ENCODE measurements at places on chromosomes 5 and 9.

GRCh38 chr5:81572201-81572600, 178.3 kb upstream of the ACOT12 start:
- DNase-seq = no peak

- DNase-seq = no peak
These were observed 138.8 kb downstream of the KDM4C start for GRCh38 chr9:6896562-6896961.

DNA sequence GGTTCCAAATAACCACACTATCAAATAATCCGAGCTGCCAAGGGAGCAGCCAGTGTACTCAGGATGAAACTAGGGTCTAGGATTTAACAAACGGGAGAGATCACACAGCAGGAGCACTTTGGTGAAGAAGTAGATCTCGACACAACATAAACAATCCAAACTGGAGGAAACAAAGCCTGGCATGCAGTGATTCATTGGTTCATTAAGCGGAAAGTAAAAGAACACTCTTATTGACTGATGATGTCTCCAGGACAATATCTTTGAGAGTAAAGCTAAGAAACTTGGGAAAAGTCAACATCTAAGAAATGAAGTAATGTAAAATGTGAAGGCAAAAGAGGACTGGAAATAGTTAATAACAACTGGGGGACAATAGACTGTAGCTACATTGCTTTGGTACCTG, 1478.3 kb upstream of the CDH9 start:
- DNase-seq = no peak

DNA sequence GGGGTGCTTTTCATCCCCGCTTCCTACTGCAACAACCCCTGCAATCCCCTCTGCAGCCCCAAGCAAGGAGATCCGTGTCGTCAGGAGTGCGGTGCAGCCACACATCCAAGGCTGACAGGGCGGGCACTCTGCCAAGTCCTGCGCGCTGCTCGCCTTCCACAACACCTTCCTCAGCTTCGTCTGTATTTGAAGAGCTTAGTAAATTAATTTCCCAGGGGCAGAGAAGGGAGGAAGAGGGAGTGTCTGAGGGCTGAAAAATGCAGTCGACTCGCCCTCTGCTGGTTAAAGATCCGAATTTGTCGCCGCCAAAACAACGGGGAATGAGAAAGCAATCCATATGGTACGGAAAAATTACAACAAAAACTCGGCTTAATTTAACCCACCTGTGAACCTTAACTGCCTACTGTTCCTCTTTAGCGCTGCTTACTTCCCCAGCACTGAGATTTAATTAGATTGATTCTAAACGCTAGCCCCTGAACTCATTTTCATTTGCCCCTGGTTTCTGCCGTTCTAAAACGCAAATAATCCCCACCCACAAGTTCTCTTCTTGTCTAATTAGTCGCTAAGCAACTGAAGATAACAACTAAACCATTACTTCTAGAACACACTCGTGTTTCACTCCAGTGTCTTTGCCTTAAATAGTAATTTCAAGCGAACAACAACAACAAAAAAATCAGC, 10.9 kb upstream of the PCDHB1 start:
- DNase-seq = no peak

- DNase-seq = no peak
These were observed 66.5 kb downstream of the SV2C start for GRCh38 chr5:76149636-76150035.

- DNase-seq = no peak
These were observed 412 bp downstream of the FGF18 start for GRCh38 chr5:171419688-171420430.

DNA sequence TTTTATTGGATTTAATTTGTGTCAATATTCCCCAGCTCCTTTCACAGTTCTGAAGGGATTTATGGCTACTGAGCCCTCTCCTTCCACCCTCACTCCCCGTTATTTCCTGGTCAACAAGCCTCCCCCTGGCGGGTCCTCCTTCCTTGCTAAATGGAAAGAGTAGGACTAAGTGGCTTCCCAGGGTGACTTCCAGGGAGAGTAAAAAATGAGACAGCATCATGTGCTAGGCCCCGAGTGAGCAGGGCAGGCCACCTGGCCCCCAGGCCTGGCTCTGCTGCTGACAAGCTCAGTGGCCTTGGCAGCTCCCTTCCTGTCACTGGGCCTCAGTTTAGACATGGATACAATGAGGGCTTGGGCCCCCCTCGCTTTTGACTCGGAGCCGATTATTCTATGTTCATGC, 201.3 kb downstream of the HSPA4 start:
- no peak for DNase-seq

DNA sequence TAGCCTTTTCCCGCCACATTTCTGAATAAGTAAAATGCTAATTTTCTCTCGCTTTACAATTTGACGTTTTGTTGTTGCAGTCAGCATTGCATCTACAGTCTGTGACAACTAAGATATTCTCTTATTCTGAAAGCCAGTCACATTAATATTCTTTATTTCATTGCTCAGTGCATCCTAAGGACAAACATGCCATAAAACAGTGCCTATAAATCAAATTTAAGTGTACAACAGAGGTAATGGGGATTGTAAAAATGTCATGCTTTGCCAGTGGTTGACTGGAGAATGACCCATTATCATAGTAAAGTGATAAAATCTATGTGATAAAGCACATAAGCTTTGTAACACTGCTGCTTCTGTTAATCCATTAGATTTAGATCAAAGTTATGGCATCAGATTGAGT, 1850.0 kb upstream of the ACO1 start:
- DNase-seq = no peak

DNA sequence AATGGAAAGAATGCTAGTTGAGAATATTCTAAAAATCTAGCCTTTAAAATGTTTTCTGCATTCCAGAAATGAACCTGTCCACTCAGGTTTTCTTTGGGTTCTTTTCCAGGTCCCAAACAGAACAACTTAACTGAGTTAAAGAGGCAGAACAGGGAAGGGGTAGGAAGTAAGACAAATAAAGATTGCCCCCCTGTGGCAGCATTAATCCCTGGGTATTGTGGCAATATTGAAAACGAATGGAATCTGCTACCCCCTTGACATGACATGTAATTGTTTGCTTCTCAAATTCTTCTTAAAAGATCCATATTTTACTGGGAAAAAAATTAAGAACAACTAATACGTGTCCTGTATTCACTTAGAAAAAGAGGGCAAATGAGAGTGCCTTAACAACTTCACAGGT, 9.3 kb upstream of the RBM22 start:
- DNase-seq = no peak

DNA sequence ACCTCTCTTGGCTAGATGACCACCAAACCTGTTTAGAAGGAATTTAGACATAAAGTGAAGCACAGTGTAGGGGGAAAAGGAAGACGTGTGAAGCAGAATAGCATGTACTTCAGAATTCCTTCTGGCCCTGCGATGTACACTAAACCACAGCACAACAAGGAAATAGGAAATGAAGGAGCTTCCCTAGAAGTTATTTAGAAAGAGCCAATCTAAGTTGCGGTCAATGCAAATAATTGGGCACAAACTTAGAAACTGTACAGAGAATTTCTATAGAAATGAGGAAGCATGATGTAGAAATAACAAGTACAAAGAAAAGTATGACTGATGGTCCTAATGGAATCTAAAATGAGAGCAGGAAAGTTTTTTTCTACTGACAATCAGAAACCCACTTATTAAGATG, 41.5 kb downstream of the ANKRD55 start:
- no peak for DNase-seq

DNA sequence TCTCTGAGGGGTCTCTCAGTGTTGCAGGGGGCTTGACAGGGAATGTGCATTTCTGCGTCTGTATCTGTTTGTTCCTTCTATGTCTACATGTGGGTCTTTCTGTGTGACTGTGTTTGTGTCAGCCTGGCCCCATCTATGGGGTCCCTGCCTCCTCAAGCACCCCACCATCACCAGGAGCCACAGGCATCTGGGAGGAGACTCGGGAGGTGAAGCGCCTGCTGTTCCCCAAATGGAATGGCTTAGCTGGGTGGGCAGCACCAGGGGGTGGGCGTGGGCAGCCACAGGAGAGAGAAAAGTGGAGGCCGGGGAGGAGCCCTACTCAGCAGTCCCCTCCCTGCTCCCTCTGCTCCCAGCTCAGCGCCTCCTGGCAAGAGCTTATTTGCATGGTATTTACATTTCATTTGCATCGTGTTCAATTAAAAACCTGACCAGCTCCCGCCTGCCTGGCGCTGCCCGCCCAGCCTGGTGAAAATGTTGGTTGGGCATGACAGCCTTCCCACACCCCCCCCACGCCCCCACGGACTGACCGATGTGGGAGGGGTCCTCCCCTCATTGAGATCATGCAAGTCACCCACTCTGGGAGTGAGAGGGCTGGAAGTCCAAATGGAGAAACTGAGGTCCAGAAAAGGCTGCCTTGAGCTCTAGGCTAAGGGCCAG, 50.5 kb downstream of the CXXC5 start:
- DNase-seq = no peak

GRCh38 chr9:36450110-36450732, 50.2 kb upstream of the RNF38 start:
- DNase-seq = peak; percentile 23

DNA sequence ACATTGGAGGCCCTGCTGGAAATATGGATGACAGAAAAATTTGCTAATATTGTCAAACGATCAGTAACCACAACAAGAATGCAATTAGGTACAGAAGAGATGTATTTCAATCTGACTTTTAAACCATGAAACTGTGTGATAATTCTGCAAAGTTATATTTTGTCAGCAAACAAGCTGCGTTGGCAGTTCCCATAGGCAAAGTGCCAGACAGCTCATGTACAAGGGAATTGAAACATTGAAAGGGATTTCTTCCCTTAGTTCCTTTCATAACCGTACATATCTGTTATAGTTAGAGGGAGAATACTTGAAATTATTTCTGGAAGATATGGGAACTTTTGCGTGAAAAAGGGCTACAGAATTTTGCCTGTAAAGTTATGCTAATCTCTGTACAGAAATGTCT, 419.4 kb upstream of the PTGER4 start:
- DNase-seq = peak; percentile 10

GRCh38 chr5:127029581-127030258, 638 bp downstream of the MARCHF3 start:
- DNase-seq = peak; percentile 51

DNA sequence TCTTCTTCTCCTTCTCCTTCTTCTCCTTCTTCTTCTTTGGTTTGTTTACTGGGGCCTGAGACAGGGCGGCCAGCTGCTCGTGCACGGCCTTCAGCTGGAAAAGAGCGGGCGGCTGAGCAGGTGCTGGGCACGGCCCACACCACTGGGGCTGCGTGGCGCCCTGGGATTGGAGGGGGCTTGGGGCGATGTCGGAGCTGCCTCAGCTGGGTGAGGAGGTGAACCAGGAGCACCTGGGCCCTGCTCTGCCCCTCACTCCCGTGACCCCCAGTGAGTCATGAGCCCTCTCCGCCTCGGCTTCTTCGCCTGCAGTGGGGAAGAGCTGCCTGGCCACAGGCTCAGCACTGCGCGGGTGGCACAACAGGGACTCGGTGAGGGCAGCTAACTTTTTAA, 14.9 kb downstream of the BRD3OS start:
- no peak for DNase-seq

- DNase-seq = no peak
These were observed 199.8 kb downstream of the LRRC70 start for GRCh38 chr5:62778316-62779009.

- no peak for DNase-seq
These were observed 1085.4 kb upstream of the CDH6 start for GRCh38 chr5:30108051-30108450.

GRCh38 chr9:36731068-36731956, 158.6 kb downstream of the MELK start:
- DNase-seq = no peak

DNA sequence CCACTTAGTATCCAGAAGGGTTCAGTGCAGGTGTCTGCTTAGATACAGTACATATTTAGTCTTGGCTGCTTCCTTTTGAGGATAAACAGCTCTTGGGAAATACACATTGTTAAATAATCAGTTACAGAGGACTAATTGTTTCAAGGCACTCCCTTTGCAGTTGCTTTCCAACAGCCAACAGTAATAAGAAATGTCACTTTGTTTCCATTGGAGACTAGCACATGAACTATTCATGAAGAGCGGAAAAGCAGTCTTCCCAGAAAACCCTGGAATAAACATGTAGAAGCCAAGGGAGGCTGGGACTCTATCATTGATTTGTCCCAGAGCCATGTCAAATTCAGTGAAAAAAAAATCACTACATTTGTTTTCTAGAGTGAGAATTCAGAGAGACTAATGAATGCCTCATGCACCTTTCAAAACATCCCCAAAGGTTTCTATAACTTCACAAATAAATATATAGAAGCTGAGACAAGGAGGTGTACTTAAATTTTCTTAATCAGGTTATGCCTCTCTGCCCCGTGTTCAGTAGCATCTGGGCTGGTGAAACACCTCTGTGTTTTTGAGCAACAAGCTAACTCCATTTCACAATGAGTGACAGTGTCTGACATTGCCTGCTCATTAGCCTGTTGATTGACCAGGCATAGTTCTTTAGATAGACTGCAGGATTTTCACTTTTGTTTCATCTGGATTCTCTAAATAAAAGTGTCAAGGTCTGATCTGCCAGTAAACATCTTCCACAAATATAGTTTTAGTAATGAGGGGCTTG, 271.5 kb downstream of the ARRDC3 start:
- no peak for DNase-seq

DNA sequence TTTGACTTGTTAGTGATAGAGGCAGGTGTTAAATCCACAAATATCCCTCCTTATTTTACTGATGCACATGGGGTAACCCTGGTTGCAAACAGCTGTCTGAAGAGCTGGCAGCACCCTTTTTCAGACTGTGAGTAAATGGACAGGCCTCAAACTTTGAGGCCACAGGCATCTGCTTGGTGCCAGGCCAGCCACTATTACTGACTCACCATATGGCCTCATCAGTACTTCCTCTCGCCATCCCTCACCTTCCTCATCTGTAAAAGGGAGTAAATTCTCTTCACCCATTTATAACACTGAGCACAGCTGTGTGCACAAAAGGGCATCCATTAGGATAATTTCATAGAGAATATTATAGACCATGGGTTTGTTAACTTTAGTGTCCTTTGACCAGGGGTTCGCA, 11.9 kb upstream of the TNIP1 start:
- DNase-seq = no peak

DNA sequence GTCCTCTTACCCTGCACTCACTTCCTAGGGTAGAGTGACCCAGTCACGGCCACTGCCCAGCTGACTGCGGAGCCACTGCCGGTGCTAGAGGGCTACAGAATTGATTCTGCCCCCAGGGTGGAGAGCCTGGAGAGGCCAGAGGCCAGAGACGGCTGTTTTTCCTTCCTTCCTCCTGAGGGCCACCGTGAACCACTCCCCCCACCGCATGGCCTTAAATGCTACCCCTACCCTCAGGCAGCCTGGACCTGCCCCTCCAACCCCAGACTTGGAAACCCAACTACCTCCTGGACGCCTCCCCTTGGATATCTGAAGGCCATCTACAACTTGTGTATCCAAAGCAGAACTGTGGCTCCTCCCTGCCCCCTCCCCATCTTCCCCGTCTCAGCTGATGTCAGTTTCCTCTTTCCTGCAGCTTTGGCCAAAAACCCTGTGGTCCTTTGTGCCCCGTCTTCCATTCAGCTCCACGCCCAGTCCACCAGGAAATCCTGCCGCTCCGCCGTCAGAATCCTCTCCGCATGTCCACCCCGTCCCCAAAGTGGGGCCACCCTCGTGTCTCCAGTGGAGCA, 16.3 kb downstream of the SH2D3C start:
- no peak for DNase-seq

GRCh38 chr5:60458666-60459065, 241.3 kb downstream of the DEPDC1B start:
- DNase-seq = no peak
